ENCODE measurements at places on chromosomes 6 and 20.

GRCh38 chr6:166361077-166361429, 18.7 kb upstream of the SFT2D1 start:
- no peak for DNase-seq

DNA sequence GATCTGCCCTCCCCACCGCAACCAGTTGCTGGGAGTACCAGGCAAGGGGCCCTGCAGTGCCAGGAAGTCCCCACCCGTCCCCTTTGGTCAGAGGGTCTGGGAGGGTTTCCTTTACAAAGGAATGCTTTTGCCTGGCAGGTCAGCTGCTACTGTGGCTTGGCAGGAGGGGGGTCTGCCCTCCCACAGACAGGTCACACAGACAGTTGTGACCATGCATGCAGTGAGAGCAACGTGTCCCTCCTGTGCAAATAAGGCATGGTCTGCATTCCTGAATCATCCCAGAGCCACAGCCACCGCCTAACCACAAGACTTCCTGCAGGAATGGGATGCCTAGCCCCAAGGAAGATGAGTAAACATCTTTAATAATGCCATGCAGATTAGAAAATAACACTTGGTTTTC, 439 bp upstream of the F13A1 start:
- no peak for DNase-seq

DNA sequence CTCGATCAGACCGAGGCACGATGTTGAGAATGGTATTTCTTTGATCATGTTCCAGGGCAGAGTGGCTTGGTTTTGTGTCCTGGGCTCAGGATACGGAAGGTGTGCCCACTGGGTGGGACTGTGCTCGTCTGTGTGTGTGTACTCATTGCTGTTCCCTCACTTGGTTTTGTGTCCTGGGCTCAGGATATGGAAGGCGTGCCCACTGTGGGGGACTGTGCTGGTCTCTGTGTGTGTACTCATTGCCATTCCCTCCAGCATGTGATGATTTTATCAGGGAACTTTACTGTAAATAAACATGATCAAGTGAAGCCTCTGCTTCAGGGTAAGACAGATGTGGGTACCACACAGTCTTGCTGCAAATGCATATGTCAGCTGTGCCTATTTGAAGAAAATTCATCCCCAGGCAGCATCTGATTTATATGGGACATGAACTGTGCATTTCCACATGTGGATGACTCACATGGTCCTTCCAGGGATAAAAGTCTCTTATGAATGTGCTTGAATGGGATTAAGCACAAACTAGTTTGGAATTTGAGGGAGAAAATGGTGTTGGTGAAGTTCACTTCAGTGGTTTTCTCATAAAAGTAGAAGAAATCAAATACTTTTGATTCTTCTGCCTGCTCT, 274.3 kb downstream of the QKI start:
- DNase-seq = no peak

DNA sequence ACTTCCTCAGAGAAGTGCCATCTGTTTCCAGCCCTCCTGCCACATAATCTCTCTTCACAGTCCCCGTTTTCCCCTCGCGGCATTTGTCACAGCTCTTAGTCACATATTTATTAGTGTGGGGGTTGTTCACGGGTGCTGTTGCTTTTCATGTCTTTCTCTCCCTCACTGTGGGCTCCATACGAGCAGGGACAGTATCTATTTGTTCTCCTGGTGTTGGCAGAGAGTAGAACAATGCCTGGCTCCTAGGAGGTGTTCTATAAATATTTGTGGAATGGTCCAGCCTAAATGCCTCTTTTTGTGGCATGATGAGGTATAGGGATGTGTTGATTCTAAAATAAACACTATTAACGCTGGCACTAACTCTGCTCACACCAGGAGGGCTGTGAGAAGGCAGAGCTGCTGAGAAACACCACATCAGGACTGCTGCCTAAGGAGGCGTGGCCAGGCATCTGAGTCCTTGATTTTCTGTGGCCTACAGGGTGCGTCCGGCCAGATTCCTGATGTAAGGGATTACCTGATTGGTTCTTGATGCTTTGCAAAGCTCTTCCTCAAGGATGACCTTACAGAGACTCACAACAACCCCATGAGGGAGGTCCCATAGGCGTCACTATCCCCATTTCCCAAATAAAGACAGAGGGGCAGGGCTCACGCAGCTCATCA, 219.8 kb upstream of the ARID1B start:
- DNase-seq = peak; percentile 11
